ENCODE measurements at places on chromosomes 7 and 10.

GRCh38 chr10:128431083-128431482, 304.9 kb upstream of the MKI67 start:
- no peak for DNase-seq

DNA sequence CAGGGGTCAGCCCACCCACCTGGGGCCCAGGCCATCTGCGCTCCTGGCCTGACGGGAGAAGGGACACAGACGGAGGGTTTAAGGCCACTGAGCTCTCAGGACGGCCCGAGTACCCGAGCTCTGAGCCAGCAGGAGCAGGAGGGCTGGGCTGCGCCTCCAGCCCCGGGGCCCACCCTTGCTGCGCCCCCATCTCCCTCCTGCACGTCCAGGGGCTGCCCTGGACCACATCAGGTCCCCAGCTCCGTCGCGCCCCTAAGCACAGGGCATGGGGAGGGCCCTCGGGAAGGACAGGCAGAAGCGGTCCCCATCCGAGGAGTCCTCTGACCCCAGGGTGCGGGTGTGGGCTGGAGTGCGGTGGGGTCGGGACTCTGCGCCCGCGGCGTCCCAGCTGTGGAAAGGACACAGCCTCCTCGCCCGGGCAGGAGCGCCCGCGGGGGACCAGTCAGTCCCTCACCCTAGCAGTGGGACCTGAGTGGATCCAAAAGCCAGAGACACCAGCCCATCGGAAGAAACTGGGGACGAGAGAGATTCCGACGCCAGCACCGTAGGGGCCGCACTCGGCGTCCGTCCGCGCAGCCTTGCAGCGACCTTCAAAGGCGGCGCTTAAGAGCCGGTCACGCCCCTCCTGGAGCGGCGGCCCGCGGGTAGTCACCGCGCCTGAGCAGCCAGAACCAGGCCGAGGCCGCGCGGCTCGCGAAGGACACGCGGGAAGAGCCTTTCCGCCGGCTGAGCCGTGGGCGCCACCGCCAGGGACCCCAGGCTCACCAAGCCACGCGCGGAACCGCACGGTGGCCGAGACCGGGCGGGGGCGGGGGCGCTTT, 15.9 kb downstream of the CAMK2B start:
- peak; percentile 64 for DNase-seq

DNA sequence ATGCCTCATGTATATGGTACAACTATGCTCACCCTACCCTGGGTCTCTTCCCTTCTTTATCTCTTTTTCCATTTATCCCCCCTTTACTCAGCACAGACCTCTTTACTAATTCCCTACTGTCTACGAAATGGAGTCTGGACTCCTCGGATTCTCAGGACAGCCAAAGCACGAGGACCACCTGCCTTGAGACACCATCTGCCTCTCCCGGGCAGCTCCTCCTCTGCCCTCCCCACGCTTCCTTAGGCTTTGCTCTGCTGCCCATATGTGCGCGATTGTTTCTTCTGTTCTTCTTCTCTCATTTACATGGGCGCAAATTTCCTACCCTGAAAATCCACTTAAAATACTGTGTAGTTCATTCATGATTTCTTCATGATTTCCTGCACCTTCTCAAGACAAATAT, 62.7 kb upstream of the STK17A start:
- no peak for DNase-seq

- no peak for DNase-seq
Observed at GRCh38 chr7:95951531-95951930, 179.2 kb downstream of the DYNC1I1 start.

DNA sequence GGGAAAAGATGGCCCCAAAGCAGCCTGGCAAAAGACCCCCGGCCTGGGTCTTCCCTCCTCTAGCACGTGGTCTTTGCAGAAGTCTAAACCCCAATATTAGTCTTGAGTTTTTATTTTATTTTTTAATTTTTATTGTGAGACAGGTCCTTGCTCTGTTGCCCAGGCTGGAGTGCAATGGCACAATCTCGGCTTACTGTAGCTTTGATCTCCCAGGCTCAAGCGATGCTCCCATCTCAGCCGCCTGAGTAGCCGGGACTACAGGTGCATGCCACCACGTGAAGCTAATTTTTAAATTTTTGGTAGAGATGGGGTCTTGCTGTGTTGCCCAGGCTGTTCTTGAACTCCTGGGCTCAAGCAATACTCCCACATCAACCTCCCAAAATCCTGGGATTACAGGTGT, 40.3 kb upstream of the MXI1 start:
- DNase-seq = no peak

GRCh38 chr10:76729841-76730487, 907.6 kb downstream of the KCNMA1 start:
- no peak for DNase-seq

GRCh38 chr10:28120043-28120749, 121.3 kb upstream of the ODAD2 start:
- DNase-seq = no peak

DNA sequence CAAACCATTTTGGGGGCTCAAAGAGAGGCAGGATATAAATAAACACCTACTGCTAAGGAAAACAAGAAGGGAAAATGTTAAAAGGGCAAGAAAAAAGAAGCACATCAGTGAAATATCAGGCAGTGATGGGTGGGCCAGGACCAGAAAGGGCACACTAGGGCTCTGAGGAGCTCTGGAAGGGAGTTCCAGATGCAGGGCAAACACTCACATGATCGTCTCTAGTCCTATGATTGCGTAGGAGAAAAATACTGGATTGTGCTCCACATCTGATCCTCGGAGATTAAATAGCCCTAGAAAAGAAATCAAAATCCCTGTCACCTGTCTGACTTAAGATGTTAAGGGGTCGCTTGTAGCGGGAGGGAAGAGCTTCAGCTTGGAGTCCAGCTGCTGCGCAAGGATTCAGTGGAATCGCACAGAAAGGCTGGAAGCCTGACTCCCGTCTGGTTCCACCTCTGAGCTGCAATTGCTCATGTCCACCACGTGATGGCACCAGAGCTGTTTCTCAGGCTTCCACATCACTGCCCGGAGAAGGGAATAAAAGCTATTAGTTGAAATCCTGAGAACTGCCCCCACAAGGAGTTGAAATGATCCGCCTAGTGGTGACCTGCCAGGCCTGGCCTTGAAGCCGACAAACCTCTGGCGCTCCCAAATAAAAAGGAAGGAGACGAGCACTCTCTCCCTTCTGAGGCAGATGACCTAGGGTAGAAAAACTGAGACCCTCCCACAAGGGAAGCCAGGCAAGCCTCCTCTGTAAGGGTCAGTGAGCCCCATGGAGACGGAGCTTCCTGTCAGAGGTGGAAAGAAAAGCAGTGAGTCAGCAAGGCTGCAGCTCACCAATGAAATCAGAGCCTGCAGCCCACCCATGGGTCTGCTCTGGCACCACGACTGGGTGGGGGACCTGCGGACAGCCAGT, 39.2 kb downstream of the XPNPEP1 start:
- peak; percentile 89 for DNase-seq

DNA sequence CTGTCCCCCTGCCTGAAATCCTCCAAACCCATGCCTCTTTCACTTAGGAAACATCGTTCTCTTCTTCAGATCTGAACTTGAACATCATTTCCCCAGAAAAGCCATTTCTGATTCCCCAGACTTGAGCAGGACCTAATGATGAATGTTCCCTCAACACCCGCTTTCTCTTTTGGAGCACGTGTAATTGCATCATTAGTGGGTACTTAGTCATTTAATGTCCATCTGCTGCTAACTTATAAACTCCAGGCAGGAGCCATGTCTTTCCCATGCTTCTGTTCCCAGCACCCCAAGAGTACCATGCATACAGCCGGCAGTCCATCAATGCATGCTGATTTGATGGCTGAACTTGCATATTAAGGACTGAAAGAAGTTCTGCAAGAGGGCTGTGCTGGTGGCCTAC, 36.5 kb upstream of the ECHDC3 start:
- peak; percentile 26 for DNase-seq

- no peak for DNase-seq
Observed at GRCh38 chr7:98396768-98397167, 4.1 kb downstream of the BAIAP2L1 start.

DNA sequence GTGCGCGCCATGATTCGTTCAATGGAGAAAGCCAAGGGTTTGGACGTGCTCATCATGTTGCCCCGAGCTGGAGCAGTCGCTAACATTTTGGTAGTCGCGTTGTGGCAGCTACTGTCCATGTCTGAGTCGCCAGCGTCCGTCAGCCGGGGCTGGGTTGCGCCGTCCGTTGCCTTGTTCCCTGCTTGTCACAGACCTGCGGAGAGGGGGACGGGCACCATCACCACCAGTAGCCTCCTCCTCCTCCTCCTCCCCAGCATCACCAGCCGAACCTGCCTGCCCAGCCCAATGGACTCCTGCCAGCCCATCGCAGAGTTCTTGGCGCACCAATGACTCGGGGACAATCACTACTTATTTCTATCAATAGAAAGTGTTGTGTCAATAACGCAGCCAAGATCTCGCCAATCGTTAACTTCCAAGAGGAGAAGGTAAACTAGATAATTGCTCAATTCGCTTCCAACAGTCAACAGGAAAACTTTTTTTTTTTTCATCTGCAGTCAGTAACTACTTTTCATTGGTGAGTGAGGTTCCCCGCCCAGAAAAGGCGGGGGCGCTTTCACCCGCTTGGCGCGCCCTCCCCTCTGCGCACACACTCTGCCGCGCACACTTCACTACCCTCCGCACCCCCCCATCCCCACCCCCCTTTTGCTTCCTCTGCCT, at the start of gene FEZF1:
FEZF1 (minus strand) TSS at position 432 of the 657 bp plus-strand sequence; CDS start at position 119, 313 bp downstream.
- no peak for DNase-seq

- no peak for DNase-seq
Observed at GRCh38 chr7:127250312-127251035, 2.3 kb downstream of the GRM8 start.

GRCh38 chr7:6531492-6532279, 19.6 kb downstream of the GRID2IP start:
- no peak for DNase-seq

- DNase-seq = peak; percentile 99
Observed at GRCh38 chr10:13949844-13950542, 363.2 kb downstream of the PRPF18 start.

DNA sequence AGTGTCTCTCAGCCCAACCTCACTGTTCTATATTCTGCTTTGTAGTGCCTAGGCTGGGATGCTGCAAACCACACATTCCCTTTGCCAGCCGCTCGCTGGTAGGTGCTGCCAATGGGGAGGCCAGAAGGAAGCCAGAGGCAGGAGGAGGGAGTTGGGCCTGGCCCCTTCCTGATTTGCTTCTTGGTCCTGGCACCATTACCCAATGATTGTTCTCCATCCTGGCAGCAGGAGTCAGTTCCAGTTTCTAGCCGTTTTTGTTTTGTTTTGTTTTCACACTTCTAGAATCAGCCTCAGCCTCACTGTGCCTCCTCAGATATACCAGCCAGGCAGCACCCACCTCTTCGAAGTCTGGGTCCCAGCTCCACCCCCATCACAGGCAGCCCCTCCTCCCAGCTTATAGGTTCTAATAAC, 27.4 kb upstream of the LOXL4 start:
- DNase-seq = no peak

DNA sequence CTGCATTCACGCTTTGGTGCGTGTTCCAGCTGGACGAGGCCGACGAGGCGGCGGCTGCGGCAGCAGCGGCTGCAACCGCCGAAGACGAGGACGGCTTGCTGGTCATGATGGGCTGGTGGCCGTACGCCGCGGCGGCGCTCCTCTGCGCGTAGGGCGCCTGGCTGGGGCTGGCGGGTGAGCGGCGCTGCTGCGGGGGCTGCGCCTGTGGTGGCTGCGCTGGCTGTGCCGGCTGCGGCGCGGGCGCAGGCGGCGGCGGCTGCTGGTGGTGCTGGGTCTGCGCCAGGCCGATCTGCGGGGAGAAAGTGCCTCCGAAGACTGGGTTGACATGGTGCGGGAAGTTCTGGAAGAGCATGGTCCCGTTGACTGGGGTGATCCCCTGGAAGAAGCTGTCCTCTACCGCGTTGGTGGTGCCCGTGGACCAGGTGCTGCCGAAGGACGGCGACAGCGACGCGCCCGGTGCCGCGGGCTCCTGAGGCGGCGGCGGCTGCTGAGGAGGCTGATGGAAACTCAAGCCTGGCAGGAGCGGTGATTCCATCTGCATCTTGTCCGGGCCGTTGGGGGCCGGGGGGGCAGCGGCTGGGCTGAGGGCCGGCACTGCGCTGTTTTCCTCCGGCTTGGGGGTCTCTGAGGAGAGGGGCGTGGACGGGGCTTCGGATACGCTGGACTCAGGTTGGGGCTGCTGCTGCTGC, 51.1 kb downstream of the CPEB3 start:
- peak; percentile 56 for DNase-seq

- DNase-seq = no peak
Observed at GRCh38 chr7:45601816-45602540, 27.8 kb downstream of the ADCY1 start.

GRCh38 chr7:37516664-37517063, 68.0 kb upstream of the ELMO1 start:
- DNase-seq = no peak

GRCh38 chr7:155813125-155813524, 862 bp upstream of the SHH start:
- DNase-seq = no peak

DNA sequence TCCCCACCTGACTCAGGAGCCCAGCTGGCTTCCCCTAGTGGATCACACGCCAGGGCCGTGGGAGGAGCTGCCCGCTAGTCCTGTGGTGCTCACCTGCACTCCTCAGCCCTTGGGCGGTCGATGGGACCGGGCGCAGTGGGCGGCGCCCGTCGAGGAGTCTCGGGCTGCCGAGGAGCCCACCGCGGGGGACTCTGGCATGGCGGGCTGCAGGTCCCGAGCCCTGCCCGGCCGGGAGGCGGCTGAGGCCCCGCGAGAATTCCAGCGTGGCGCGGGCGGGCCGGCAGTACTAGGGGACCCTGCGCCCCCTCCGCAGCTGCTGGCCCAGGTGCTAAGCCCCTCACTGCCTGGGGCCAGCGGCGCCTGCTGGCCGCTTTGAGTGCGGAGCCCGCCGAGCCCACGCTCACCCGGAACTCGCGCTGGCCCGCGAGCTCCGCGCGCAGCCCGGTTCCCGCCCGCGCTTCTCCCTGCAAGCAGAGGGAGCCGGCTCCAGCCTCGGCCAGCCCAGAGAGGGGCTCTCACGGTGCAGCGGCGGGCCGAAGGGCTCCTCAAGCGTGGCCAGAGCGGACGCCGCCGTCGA, 367.9 kb downstream of the TYW1 start:
- no peak for DNase-seq

- no peak for DNase-seq
Observed at GRCh38 chr10:121442086-121442935, 155.9 kb downstream of the FGFR2 start.

DNA sequence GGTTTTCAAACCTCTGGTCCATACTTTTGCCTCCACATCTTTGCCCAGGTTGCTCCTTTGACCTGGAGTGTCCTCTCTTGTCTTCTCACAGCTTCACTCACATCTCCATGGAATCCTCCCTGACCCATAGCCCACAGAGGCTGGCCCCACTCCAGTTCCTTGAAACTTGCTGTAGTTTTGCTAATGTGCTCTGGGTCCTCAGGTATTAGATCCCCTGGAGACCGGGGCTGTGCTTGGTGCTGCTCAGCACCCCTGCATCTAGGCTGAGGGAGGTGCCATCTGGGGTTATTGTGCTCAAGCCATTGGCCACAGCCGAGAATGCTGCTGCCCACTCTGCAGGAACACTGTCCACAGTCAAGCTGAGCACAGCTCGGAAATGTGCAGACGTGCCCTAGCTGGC, 16.5 kb downstream of the KNDC1 start:
- no peak for DNase-seq

Data from EH (cell line).